ENCODE measurements at places on chromosomes 7 and 10.
A peak's percentile ranks its signal among the peaks of the same experiment; 100 is the strongest.

GRCh38 chr10:30747633-30748032, 118.1 kb upstream of the LYZL2 start:
- no peak for DNase-seq

DNA sequence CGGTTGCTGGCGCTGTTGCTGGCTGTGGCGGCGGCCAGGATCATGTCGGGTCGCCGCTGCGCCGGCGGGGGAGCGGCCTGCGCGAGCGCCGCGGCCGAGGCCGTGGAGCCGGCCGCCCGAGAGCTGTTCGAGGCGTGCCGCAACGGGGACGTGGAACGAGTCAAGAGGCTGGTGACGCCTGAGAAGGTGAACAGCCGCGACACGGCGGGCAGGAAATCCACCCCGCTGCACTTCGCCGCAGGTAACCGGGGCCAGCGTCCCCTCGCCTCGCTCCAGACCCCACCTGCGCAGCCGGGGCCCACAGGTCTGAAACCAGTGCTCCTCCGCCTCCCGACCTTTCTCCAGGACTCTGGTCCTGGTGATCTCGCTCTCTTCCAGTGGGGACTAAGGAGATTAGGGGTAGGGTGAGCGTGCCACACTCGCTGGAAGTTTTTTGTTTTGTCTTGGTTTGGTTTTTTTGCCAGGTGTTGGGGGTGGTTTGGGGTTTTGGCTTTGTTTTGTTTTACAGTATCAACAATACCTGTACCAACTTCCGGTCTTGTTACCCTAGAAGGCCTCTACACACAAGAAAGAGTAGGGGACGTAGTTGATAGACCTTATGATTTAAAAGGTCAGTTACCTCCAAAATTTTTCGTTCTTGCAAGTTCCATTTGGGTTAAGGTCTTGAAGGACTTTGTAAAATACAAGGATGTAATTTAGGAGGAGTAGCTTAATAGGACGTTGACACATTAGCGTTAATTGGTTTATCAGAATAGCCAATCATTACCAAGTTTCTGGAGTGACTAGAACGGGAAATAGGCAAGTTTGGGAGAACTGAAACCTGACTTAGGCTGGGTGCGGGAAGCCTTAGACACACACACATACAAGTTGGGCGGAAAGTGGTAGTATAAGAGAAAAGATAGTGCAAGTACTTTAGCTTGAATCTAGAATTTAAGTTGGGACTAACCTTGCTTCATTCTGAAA, 704 bp downstream of the TNKS2 start:
- peak; percentile 60 for DNase-seq

GRCh38 chr7:26618898-26619297, 245.5 kb downstream of the SKAP2 start:
- DNase-seq = no peak

- DNase-seq = no peak
Observed at GRCh38 chr10:3756360-3756740, 28.7 kb downstream of the KLF6 start.

- no peak for DNase-seq
Observed at GRCh38 chr10:73648975-73649829, 6.6 kb downstream of the SYNPO2L start.

DNA sequence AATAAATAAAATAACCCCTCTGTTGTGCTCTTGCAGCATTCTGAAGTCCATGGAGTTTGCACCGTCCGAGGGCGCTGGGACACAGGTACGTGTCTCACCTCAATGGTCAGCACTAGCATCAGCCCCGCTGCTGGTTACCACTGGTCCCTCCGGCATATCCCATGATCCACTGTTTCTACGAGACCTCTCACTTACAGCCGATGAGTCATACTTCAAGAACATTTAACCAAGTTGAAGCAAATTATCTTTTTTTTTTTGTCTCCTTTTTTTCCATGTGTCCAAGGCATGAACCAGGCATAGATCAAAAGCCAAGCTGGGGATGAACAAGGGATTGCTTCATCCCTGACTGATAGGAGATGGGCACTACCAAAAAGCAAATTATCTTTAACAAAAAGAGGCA, 92.9 kb upstream of the SH2B2 start:
- no peak for DNase-seq

GRCh38 chr7:39415091-39415787, 151.0 kb upstream of the YAE1 start:
- no peak for DNase-seq

- DNase-seq = no peak
Observed at GRCh38 chr7:139476139-139476538, 7.3 kb downstream of the KLRG2 start.

- DNase-seq = no peak
Observed at GRCh38 chr7:148580446-148580845, 10.1 kb upstream of the C7orf33 start.

DNA sequence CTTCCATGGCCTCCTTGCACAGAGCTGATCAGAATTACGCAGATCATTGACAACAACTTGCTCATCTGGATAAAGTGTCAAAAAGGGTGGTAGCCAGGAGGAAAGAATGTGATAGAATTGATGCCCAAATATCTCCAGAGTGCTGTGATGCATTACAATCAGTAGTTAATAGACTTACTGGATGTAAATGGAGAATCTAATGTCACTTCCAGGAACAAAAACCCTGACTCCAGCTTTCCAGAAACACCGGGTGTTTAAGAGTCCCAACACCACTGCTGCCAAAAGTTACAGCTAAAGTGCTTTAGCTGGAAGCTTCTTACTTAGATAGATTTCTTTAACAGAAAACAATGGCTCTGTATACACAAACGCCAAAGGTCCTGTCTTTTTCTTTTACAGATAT, 25.7 kb upstream of the OSBPL3 start:
- DNase-seq = no peak
